ENCODE measurements at places on chromosomes 4 and X.

DNA sequence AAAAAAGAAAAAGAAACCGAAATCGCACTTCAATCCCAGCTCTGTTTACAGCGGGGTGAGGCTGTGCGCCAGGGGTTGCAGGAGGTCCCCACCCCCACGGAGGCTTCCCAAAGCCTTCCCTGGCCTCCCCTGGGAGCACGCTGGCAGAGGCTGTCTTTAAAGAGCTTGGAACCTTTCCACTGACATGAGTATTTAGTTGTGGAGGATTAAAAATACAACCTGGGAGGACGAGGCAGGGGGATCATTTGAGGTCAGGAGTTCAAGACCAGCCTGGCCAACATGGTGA is 69.1 kb downstream of the PPP2R2C start:
- DNase-seq: no peak

DNA sequence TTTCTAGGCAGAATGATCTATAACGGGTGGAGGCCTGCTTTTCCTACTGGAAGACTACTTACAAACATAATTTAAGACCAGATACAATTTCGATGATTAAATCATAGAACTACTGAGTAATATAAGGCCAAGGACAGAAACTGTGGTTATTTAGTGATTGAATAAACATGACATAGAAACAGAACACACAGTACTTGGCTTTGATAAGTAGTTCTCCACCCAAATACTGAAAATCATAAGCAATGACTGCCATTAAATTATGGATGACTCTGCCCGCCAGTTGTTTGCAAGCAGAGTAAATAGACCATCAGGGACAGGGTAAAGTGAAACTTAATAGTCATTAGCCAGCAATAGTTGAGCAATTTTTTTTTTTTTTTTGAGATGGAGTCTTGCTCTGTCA is 17.2 kb upstream of the SMIM14 start:
- no peak for DNase-seq

DNA sequence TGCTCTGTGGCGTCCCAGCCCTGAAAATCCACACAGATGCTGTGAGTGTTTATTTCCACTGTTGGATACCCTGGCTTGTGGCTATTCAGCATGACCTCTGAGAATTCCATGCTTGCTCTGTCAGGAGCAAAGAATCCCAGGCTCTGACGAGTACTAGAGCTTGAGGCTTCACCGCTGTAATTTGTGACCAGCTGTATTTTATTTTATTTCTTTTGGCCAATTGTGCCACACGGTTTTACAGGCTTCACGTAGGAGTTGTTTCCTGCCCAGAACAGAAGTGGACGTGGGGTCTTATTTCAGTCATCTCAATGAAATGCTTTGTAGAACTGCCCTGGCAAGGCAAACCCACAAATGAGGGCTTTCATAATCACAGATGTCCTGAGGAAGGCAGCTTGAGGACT is 69.4 kb upstream of the CLDN34 start:
- no peak for DNase-seq

DNA sequence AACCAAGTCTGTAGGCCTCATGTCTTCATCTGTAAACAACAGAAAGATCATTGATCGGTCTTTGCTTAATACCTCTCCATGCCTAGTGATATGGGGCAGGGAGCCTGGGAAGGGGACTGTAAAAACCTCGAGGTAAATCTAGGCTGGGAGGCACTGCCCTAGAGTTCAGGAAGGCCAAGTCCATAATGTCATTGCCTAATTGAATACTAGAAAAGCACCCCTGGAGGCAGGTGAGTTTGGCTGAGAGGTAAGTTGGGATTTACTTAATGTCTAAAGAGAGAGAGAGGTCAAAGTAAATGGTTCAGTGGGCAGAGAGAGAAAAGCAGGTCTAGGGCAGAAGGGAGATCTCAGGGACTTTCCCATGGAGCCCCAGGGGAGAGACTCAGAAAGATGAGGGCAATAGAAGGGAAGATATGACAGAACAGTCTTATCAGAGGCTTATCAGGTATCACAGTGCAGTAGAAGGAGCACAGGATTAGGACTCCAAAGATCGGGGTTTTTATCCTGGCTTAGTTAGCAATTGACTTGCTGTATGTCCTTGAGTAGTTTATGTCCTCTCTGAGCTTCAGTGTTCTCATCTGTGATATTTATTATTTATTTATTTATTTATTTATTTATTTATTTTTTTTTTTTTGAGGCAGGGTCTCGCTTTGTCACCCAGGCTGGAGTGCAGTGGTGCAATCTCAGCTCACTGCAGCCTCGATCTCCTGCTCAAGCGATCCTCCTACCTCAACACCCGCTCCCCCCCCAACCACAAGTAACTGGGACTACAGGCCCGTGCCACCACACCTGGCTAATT is 85.2 kb downstream of the SLC16A2 start:
- no peak for DNase-seq

DNA sequence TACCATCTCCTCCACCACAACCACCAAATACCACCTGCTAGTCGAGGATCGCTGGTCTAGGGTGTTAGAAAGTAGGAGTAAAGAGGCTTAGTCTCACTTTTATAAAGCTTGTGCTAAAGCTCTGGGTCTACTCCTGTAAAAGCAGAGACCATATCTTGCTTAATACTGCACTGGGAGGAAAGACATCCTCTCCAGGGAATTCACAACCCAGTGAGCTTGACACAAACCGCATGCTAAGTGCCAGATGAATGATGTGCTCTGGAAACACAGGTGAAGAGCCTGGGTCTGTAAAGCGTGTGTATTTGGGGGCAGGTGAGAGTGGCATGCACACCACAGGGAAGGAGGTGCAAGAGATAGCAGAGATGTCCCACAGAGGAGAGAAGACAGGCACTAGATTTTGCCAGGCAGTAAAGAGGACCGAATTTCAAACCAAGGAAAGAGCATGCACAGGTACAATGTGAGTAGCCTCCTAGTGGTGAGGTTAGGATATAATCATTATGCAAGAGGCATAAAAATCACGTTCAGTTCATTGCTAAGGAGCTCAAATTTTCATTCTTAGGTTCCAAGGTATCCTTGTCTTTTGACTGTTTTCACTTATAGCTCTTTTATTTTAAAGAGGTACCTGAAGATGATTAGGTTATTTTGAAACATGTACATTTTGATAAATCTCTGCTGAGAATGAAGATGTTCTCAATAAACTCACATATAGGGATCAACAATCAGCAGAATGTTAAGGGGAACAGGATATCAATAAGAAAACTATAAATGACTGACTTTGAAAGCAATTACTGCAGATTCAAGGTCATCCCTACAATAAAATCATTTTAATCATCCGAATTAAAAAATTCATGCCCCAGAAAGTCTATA is 20.7 kb downstream of the TAPT1 start:
- DNase-seq: no peak

DNA sequence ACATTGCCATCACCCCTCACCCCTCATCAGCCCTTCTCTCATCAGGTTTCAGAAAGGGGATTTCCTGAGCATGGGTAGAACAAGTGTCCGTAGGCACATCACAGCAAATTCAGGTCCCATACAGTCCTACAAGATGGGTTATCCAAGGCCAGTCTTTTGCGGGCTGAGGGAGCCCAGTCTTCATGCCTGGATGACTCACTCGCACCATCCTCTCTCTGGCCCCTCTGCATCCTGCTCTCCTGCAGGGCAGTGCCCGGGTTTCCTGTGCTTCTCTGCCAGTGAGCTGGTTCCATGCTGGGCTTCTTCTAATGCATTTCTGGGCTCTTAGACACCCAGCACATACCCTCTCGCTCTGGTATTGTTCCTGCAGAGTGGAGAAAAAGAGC is 7.3 kb upstream of the INTS6L start:
- no peak for DNase-seq

GRCh38 chr4:2318885-2319284 is 57.0 kb upstream of the MXD4 start:
- no peak for DNase-seq

DNA sequence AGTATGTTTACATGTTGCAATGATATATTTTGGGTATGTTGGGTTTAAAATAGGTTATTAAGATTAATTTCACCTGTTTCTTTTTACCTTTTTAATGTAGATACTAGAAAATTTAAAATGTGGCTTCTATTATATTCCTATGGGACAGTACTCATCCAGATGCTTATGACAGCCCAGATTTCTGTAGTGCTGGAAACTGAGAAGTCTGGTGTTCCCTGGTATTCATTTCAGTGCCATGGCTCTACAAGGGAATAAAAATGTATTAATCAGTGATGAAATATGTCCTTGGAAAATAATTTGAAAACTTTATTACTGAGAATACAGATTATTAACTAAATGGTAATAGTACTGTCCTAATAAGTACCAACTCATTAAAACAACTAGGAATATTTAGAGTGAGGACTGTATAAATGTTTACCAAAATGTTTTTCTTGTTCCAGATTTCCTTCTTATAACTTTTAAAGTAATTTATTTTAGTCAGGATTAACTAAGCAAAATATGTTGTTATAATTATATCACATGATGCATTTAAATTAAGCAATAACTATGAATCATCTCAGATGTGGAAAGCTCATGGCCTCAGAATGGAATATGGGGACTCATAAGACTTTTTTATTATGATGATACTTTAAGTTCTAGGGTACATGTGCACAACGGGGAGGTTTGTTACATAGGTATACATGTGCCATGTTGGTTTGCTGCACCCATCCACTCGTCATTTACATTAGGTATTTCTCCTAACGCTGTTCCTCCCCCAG is 25.3 kb downstream of the ARHGAP24 start:
- no peak for DNase-seq

DNA sequence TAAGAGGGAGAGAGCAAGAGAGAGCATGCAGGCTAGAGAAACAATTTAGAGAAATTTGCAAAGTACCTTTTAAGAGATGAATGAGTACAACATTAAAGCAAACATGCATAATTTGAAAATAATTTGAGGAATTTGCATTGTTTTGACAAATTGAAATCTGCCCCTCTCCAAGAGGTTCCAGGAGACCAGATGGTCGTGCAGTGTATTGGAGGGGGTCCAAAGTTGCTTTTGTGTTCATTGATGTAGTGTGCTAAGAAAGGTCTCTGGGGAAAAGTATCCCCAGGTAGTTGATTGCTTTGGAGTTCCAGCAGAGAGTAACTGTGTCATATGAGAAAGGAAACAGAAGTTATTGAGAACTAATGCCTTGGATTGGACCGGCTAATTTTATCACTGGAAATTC is 635.0 kb upstream of the TENM3 start:
- no peak for DNase-seq

- no peak for DNase-seq
These were observed 2370.7 kb downstream of the PCDH7 start for GRCh38 chr4:33090910-33091309.

DNA sequence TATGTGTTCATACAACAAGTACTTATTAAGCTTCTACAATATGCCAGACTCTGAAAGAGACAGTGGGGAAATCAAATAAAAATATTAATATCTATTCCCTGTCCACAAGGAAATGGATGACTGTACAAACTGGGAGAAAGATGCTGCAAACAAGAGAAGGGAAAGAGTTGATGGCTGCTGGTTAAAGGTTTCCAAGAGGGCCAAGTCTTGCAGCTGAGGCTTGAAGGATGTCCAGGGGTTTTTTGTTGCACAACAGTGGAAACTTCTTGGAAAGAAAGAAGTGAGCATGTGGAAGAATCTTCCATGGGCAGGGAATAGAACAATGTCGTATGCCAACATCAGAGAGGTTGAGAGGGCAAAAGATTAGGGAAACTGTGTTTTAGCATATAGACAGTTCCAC is 95.8 kb downstream of the MID1 start:
- no peak for DNase-seq

- DNase-seq: no peak
These were observed 24.0 kb upstream of the SPARCL1 start for GRCh38 chr4:87553182-87553581.

GRCh38 chr4:173793937-173794510 is 264.0 kb upstream of the HAND2 start:
- no peak for DNase-seq

- DNase-seq: no peak
These were observed 64.0 kb downstream of the COX18 start for GRCh38 chr4:73005514-73005913.

DNA sequence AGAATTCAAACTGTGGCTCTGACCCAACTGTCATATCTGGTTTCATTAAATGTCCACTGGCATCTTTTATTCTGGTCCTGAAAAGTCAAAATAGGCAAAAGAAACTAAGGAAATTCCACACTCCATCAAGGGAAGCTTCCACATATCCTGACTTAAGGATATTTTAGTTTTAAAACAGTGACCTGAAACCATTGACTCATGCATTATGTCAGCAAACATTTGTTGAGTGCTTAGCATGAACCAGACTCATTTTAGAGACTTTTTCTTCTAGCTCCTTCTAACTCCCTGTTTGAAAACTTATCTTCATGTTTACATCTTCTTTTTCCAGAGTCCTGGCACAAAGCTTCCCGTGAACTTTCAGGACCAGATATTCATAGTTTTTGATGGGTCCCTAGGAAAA is 6.9 kb upstream of the CXCL1 start:
- DNase-seq: no peak

DNA sequence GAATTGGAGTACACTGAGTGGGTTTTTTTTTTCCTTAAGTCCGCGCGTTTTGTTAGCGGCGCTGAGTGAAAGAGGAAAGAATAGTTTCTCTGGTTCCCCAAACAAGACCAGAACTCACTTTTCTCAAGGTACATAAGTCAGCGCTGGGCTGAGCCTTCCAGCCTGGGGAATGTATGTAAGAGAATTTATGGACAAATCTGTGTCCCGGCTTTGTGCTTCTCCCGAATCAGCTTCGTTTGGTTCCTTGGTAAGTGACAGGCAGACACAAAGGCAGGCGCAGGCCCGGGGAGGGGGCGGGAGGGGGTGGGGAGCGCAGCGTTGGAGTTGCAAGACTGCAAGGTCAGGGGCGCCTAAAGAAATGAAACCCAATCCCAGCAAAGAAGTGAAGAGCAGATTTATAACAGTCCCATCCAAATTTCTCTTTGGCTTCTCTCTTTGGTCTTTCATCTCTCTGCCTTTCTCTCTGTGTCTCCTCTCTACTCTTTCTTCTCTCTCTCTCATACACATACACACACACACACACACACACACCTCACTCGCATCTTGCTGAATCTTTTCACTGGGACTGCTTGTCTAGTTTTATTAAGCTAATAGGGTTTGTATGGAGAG is 981 bp downstream of the TET2 start:
- peak; percentile 42 for DNase-seq

DNA sequence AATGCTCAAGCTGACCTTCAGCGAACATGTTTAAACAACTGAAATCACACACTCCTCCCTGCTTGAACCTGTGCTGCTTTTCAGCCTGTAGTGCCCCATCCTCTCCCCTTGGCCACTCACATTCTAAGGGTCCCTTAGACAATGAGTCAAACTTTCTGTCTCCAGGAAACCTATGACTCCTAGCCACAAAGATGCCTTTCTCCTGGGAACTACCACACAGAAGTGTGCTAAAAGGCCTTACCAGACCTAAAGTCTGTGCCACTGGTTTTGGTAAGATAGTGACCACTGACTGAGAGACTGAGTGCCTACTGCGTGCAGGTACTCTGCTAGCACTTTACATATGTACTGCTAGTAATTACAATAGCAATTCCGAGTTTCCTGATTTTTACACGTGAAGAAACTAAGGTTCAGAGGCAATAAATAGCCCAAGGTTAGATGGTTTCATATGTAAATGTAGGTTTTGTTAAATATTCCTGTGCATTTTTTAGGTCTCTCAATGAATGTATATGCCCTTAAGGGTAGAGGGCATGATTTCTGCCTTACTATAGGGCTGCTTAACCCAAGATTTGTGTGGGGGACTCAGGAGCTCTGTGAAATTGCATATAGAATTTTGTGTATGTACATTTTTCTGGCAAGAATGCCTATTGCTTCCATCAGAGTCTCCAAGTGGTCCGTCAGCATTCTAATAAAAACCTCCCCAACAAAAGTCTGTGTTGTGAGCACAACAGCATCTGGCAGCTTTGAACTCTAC is 71.1 kb downstream of the NSG1 start:
- no peak for DNase-seq

- no peak for DNase-seq
These were observed 645.4 kb upstream of the TENM3 start for GRCh38 chr4:181597766-181598165.

GRCh38 chrX:126718440-126718839 is 101.1 kb upstream of the PRR32 start:
- DNase-seq: no peak

All from activated CD8-positive, alpha-beta T cell treated with anti-CD3 and anti-CD28 coated beads, Interleukin-2, amount 10 ng/mL, durations not matched to agents 7 days and 5 days (primary cell).